ENCODE measurements at places on chromosomes 1 and 21. TPM values are rescaled to one million over a fixed set of nuclear protein-coding genes. Genes with fewer than 3 reads are reported as not detected.

- peak; percentile 92 for DNase-seq
Measured at GRCh38 chr1:220370041-220370700, 97.9 kb upstream of the RAB3GAP2 start.

The OR10T2 gene
- polyA plus RNA-seq = not detected

- no peak for DNase-seq
Measured at GRCh38 chr1:225987491-225988316, 11.4 kb downstream of the SDE2 start.

DNA sequence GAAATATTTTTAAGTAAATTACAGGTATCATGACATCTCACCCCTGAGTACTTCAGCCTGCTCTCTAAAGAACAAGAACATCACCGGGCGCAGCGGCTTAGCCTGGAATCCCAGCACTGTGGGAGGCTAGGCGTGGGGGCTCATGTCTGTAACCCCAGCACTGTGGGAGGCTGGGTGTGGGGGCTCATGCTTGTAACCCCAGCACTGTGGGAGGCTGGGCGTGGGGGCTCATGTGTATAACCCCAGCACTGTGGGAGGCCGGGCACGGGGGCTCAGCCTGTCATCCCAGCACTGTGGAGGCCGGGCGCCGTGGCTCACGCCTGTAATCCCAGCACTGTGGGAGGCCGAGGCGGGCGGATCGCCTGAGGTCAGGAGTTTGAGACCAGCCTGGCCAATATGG, 7.7 kb upstream of the CDK11B start:
- no peak for DNase-seq

DNA sequence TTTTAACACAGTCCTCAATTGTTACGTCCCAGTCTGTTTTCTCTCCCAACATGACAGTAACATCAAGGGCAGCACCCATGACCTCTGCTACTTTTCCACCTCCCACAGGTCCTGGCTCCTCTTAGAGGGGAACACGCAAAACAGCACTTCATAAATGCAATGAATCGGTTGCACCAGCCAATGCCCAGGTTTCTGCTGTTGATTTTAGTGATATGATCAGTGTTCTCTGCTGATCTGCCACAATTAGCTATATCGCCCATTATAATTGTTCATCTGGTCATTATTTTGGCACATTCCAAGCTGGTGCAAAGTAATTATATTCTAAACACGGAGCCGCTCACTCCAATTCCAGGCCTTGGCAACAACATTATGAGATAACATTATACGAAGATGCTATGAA, 184.5 kb downstream of the KCNH1 start:
- no peak for DNase-seq

DNA sequence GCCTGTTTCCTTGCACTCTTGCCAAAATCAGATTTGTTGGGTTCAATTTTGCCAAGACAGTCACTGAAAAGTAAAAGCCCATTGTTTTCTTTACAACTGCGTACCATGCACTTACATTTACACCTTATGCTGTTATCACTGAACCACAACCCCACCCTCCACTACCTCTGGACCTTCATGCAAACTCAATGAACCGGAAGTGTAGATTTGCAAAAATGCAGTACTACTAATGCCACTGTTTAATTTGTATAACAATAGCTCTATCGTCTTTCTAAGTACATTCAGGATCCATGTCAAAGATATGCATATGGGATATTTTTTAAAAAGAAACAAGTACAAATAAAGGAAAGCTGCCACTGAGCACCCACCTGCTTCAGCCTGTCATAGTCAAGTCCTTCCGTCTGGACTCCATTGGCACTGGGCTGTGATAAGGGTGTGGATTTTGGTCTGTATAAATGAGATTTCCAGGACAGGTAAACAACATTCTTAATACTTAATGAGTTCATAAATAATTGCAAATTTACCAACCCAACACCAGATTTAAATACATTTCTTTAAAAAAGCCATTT, 72.9 kb upstream of the LBR start:
- DNase-seq = no peak

- DNase-seq = no peak
Measured at GRCh38 chr1:165444897-165445370, at the start of gene RXRG. Gene RXRG, minus strand, starts transcription at chr1:165445126. Its CDS starts 233 bp downstream, at chr1:165444893.

DNA sequence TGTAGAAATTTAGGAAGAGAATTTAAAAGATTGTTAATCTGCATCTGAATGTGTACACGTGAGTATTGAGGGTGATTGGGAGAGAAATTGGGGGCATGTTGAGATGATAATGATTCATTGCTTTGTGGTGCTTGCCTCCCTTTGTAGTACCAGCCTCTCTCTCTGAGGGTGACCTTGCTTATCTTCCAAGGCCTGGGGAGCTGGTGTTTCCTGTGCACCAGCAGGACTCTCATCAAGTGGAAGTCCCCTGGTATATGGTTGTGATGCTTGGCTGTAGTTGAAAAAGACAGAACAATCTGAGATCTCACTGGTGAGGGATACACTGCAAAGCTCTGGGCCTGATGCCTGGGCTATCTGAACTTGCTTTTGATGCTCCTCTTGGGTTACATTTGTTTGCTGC, 4.0 kb downstream of the TCHHL1 start:
- no peak for DNase-seq

The VWA5B1 gene
- 0.13 TPM for polyA plus RNA-seq

- no peak for DNase-seq
Measured at GRCh38 chr1:15948595-15949452, 27.1 kb downstream of the ZBTB17 start.

The VANGL2 gene
- polyA plus RNA-seq = 8.6 TPM

GRCh38 chr1:2115008-2115641, 64.9 kb downstream of the PRKCZ start:
- DNase-seq = no peak

- DNase-seq = no peak
Measured at GRCh38 chr1:152367436-152367835, 7.6 kb upstream of the FLG2 start.

GRCh38 chr1:159992161-159992560, 38.1 kb upstream of the SLAMF9 start:
- no peak for DNase-seq

The ATP1A4 gene
- polyA plus RNA-seq = 2.8 TPM

The GSTM5 gene
- polyA plus RNA-seq = 16.6 TPM

The AMY1B gene
- polyA plus RNA-seq = not detected

DNA sequence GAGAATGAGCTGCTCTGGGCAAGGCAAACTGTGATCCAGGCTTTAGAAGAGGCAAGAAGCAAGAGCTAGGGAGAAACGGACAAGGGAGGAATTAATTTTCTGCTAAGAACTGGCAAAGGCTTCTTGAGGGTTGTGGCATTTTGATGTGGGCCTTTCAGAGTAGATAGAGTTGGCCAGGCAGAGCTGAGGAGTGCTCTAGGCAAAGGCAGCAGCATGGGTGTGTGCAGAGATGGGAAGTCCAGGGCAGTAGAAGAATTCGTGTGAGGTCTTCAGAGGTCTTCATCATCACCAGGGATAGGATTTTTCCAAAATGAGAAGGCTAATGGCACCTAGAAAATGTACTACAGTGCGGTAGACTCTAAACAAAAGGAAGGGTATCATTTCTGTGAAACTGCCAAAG, 237.8 kb downstream of the LTN1 start:
- DNase-seq = no peak

The RAVER2 gene
- 23.2 TPM for polyA plus RNA-seq

DNA sequence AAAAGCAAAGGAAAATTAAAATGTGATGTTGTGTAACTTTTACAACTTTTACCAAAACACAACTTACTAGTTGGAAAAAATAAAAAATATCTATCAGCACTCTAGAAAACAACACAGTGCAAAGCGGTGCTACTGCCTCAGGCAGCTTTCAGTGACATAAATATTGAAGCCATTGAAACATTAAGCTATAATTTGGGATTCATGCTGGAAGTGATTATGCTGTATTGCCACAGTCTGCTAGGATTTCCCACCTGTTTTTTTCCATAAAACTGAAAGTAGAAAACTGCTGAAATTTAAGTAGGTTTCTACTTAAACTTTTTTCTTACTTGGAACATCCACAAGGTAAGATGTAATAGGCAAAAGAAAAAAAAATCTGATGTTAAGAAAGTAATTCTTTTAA, 674.4 kb downstream of the KCNT2 start:
- DNase-seq = peak; percentile 26

- DNase-seq = no peak
Measured at GRCh38 chr1:237309595-237310118, 267.7 kb downstream of the RYR2 start.

The PEF1 gene
- polyA plus RNA-seq = 37.2 TPM

DNA sequence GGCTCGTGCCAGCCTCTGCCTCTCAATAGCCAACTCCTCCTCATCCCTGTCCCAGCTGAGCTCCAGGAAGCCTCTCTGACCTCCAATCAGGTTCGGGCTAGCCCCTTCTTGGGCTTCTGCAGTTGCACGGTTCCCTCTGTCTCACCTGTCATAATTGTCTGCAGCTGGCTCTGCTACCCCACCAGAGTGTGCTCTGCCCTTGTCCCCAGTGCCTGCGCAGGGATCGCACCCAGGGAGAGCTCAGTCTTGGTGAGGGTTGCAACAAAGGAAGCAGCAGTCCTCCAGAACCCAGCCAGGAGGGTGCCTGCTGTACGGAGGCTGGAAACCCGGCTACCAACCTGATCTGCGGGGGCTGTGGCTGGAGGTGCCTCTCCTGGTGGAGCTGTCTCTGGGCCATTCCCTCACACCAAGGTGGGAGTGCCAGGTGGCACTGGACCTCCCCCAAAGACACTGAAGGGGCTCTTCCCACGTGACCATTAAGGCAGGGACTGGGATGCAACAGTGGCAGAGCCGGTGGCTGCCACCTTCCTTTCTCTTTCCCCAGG, 63.5 kb upstream of the DMRTB1 start:
- no peak for DNase-seq

The RIIAD1 gene
- polyA plus RNA-seq = 0.63 TPM

The KRTAP13-2 gene
- not detected for polyA plus RNA-seq

DNA sequence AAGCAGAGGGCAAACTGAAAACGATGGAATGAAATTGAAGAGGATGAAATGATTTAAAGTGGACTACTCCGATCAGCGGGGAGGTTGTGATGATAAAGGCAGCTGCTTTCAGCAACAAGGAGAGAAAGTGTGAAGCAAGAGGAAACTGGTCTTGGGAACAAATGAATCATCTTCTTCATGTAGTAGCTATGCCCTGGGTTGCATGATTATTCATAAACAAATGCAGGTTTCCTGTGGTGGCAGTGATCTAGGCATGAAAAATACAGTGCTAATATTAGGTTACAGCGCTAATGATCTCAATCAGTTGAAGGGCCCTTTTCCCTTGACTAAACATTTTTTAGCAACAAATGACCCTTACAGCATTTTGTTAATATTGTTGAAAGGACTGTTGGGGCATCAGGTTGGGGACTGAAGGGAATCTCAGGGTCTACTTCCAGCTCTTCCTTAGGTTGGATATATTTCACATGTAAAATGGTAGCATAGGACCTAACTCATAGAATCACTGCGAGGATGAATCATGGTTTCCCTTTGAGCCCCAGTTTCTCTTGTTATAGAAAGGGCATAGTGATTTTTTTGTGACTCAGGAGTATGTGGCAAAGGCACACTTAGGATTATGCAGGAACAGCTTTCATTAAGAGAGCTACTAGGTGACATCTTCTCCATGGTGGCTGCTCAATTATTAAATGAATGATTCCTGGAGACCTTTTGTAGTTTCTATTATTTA, 1.9 kb upstream of the ZFYVE9 start:
- DNase-seq = no peak

DNA sequence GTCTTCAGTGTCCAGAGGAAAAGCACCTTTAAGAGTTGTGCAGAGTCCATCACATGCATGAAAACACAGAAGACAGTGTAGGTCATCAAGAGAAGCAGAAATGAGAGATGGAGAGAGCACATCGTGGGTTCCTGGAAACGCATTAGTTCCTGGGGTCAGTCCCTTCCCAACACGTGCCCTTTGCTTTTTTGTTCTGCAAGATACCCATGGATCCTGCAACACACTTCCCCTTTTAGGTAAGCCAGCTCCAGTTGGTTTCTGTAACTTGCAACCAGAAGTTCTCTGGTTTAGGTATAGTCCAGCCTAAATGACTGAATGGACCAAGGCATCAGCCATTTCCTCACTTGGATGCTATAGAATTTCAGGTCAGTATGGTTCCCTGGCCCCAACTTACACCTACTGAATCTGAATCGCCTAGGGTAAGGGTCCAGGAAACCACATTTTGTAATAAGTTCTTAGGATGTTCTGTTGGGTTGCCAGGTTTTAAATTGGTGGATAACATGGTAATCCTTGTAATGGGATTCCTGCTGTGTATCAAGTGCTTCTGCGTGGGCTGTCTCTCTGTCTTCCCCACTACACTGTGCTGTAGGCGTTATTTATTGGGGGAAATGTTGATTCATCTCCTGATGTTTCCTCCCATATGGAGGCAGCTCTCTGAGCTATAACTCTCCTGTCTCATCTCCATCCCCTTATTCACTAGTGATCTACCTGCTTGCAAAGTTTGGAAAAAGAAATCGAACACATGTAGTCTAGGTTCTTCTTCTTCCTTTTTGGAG, 230.6 kb downstream of the TNR start:
- DNase-seq = no peak

DNA sequence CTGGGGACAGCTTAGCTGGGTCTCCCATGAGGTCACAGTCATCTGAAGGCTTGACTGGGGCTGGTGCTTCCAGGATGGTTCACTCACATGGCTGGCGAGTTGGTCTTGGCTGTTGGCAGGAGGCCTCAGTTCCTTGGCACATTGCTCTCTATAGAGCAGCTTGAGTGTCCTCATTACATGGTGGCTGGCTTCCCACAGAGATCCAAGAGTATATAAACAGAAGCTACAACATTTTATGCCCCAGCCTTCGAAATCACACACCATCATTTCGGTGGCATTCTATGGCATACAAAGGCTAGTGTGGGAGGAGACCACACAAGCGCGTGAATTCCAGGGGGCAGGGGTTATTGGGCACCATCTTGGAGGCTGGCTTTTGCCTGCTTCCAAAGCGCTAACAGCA, 63.0 kb downstream of the ALPL start:
- no peak for DNase-seq

Data from forelimb muscle (tissue), 1 donor.